Omental fat pad (tissue), 4 donors: ENCODE measurements at places on chromosomes 1 and 21.

DNA sequence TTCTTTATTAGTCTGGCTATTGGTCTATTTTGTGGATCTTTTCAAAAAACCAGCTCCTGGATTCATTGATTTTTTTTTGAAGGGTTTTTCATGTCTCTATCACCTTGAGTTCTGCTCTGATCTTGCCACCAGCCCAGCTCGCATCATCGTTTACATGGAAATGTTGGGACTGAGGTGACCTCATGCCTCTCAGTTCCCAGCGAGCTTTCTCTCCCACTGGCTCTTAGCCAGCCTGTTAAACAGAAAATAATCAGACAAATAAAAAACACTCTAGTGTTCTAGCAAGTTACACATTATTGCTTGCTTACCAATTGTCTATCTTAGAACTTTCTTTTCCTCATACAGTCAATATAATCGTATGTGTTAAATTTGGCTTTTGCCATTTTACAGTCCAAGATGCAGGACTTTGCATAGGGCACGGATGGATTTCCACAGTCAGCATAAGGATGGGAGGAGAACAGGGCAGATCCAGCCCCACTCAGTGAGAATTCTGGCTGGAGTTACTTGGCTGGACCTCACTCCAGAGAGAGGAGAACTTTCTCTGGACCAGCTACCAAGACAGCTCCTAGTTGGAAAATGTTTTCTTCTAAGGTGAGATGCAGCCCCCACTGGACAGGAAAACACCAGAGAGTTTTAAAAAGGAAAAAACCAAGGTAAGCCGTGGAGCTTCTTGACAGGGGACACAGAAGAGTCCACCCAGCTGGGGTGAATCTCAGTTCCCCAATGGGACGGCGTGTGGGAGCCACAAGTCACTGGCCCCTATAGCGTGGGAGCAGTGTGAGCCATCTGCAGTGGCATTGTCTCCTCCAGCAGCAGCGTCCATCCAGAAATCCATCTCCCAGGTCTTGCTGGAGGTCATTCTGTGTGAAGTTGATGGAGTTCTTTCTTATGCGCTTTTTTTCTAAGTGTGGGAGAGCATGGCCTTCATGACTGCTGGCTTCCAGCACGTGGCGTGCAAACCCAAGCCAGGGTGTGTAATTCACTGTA, 17.6 kb downstream of the PGBD2 start:
- no peak for DNase-seq

DNA sequence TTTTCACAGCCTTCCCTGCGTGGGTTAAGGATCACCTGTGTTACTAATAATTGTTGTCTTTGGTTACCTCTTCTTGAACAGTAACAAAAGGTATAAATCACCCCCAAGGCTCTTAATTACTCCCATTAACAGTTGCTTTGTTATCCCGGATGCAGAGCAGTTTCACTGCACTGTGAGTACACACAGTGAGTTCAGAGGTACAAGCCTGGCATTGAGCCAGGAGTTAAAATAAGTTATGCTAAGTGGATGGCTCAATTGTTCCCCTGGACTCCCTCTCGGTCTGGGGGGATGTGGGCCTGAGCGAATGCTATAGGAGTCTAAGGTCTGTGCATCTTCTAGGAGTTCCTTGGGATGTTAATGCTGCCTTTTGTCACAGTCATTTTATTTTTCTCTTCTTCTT, 258.3 kb downstream of the ATG4C start:
- DNase-seq, result no peak

DNA sequence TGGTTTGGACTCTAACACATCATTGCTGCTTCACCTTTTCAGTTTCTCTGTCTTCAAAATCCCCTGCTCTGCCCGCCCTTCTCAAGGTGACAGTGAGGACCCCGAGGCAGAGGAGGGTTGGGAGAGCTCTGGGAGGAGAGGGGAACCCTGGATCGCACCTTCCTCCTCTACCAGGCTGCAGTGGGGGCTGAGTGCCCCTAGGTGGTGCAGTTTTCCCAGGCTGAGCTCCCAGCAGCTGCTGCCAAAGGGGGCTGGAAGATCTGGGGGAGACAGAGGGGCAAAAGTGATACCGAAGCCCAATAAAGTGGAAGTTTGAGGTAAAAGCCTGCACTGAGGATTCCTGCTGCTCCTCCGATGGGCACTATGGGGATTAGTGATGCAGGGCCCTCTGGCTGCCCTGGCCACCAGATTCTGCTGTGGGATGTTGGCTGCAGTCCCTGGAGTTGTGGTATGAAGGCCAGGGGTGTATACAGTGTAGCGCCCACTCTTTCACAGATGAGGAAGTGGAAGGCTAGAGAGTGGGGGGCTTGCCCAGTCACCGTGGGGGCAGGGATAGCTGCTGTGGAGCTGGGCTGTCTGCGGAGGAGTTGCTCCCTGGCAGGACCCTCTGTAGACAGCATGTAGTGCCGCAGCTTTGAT, 40.7 kb upstream of the SCMH1 start:
- DNase-seq, result no peak

DNA sequence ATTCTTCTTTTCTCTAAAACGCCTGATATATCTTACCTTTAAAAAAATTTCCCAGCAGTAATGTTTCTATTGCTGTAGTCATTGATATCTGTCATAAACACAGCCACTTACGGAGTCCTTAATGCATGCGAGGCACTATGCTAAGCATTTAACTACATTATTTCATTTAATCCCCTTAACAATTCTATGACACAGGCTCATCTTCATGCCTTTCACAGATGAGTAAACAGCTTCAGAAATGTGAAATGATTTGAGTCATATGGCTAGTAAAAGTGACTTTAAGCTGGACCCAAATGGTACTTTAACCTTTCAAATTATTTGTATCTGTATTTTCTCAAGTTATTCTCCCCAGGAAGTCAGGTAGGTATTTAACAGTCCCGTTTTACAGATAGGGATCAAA, 125.1 kb upstream of the FGGY start:
- DNase-seq, result no peak

DNA sequence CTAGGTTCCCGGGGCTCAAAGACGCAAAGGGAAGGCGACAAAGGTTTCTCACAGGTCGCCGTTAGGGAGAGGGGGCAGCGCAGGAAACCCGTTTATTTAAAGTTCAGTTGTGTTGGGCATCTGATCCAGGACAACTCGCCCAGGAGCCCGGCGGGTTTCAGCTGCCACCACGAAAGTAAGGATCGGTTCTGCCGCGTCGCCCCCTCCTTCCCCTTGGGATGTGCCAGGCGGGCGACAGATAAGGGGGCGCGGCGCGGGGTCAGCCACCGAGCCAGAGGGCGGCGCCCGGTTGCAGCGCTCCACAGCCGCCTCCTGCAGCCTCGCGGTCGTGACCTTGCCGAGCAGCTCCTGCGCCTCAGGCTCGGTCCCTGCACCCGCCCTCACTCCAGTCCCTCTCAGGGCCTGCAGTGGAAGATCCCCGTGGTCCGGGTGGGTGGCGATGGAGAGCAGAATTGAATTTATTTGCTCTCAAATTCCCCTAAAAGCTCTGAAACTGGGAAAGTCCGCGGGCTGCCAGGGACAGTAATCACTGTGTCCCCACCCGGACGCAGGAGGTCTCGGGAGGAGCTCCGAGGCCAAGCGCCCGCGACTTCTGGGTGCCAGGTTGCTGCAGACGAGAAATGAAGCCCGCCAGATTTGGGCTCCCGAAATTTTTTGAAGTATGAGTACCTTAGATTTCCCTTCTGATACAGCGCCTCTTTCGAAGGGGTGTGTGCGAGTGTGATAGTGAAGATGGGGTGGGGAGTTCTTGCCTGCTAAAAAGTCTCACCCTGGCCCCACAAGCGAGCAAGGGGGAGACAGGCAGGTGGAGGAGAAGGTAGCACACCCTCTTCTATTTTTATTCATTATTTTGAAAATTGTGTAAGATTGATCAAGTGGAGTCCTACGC, 28.4 kb upstream of the NFIA start:
- no peak for DNase-seq

- no peak for DNase-seq
Observed at GRCh38 chr1:45573231-45573804, 10.5 kb upstream of the NASP start.

- DNase-seq, result no peak
Observed at GRCh38 chr1:233654658-233655280, 40.9 kb downstream of the KCNK1 start.

DNA sequence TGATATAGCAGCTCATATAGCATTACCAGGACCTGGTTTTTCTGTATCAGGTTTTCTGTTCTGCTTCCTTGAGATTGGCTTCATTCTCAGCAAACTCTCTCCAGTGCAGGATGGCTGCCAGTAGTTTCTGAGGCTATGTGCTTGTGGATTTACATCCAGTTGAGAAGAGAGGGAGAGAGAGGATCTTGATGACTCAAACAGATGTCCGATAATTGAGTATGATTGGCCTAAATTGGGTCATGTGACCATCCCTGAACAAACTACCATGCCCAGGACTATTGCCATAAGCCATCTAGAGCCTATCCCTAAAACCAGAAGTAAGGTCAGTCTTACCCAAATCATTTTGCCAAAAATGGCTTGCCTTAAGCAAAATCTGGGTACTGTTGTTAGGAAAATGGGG, 18.1 kb upstream of the PSMA5 start:
- no peak for DNase-seq

DNA sequence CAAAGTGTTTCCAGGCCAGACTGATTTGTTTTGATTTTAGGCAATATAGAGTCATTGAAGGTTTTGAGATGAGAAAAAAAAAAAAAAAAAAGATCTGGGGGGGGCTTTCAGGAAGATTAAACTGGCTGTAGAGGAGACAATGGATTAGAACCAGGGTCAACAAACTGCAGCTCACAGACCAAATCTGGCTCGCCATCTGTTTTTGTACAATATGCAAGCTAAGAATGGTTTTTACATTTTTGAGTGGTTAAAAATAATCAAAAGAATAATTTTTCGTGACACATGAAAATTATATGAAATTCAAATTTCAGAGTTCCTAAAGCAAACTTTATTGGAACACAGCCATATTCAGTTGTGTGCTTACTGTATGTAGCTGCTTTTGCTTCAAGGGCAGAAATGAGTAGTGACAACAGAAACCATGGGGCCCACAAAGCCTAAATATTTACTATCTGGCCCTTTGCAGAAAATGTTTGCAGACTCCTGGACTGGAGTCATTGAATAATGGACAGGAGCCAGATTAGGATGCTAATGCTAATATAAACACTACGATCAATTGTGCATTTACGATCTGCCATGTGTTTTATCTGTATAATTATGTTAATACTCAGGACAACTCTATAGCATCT, 375.7 kb upstream of the DAB1 start:
- DNase-seq, result no peak

GRCh38 chr1:195218428-195219212, 1389.6 kb downstream of the KCNT2 start:
- DNase-seq, result no peak

- no peak for DNase-seq
Observed at GRCh38 chr1:218772575-218772974, 401.1 kb upstream of the LYPLAL1 start.

DNA sequence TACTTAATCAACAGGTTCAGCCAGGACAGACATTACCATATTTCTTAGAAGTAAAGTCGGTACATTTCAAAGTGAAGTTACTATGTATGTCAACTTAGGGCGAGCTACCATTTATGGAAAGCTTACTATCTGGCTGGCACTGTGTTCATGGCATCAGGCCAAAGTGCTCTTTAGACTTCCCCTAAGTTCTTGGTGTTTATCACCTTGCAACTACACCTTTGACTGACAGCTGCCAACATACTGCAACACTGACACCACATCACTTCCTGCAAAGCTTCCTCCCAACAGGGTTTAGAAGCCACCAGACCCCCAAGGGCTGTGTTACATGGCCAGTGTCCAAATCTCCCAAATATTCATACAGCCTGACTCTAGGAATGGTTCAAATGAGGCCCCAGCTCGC, 61.0 kb downstream of the TIAM1 start:
- no peak for DNase-seq

DNA sequence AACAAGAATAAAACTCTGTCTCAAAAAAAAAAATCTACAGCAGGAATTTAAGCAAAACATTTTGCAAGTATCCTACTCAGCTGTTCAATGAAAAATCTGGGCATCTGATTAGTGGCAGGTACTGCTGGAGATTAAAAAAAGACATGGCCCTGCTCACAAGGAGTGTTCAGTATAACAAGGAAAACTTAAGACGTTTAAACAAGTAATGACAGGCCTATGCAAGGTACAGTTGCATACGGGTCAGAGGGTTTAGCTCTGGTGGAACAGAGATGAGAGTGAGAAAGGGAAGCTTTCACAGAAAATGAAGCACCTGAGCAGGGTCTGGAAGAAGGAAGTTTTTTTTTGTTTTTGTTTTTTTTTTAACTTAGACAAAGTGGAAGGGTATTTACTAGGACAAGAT, 23.0 kb downstream of the SNRNP40 start:
- no peak for DNase-seq

GRCh38 chr1:44347280-44347679, 7.8 kb downstream of the ERI3 start:
- no peak for DNase-seq

DNA sequence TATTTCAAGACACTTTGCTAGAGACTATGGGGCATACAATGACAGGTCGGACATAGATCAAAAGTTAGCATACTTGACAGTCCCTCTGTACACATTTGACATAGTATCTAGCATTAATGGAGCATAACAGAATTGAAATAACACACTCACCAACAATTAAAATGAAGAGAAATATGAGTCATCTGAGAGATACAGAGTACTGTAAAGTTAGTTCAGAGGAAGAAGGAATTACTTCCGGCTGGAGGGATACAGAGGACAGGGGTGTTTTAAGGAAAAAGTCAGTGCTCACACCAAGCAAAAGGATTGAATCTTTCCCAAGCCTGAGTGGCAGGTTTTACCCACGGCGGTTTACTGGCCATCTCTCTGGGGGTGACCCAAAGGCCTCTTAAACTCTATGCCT, 2.4 kb downstream of the ZMYND12 start:
- no peak for DNase-seq

DNA sequence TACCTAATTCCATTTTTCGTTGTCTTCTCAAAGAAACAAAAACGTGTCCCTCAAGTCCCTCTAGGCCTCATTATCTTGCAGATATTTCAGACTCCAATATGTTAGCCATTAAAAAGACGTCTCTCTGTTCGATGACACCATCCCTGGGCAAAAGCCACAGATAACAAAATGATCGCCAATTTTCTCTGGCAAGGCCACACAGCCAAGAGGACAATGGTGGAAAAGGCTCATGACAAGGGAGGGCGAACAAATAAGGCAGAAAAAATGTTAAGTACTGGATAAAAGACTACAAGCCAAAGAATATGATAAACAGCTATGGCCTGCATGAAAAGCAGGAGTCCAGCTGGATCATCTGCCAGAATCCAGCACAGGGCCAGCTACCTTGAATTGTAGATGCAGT, 82.9 kb downstream of the TBX15 start:
- DNase-seq, result no peak

DNA sequence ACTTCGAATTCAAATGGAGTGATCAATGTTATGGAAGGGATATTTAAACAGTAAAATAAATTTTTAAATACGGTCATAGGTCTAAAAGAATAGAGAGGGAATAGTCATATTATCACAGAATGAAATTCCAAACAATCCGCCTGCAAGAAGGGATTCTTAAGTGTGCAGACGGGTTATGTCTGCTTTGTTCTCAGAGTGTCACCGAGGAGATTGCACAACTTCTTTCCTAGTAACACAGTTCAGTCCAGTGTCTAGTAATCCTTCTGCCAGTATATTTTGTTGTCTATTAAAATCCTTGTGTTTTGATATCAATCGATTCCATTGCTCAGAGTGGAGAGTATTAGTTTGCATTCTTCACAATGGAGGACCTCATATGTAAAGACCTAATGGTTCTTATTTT, 48.4 kb downstream of the LRRC53 start:
- DNase-seq, result no peak

- DNase-seq, result no peak
Observed at GRCh38 chr1:67629370-67630075, 55.5 kb upstream of the GADD45A start.

- no peak for DNase-seq
Observed at GRCh38 chr1:32797456-32797855, 19.7 kb downstream of the YARS1 start.

- DNase-seq, result no peak
Observed at GRCh38 chr1:178973652-178974101, 52.0 kb upstream of the FAM20B start.
